ENCODE measurements at places on chromosomes 5 and 9.

GRCh38 chr9:20353524-20353923 lies 268.8 kb downstream of the MLLT3 start:
- DNase-seq, result no peak

DNA sequence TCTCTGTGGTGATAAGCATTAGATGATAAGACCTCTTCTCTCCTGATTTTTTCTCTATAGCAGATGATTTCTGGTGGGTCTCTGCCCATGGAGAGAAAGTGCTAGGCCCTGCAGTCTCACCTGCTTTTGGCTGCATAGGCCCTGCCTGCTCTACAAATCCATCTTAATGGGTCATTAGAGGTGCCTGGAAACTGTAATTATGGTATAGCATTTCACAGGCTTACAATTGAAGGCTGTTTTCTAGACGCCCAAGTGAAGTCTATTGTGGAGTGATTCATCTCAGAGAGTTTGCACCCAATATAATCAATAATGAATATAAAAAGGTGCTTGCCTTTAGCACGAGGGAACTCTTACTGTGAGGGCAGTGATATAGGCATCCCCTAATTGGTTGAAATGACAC lies 33.8 kb downstream of the NEUROG1 start:
- DNase-seq, result no peak

GRCh38 chr5:148290271-148291195 lies 21.7 kb upstream of the SPINK7 start:
- no peak for DNase-seq

GRCh38 chr5:158843305-158843704 lies 256.4 kb downstream of the EBF1 start:
- no peak for DNase-seq

Measured in AG09319 (cell line).